ENCODE measurements at places on chromosomes 3 and 15.

DNA sequence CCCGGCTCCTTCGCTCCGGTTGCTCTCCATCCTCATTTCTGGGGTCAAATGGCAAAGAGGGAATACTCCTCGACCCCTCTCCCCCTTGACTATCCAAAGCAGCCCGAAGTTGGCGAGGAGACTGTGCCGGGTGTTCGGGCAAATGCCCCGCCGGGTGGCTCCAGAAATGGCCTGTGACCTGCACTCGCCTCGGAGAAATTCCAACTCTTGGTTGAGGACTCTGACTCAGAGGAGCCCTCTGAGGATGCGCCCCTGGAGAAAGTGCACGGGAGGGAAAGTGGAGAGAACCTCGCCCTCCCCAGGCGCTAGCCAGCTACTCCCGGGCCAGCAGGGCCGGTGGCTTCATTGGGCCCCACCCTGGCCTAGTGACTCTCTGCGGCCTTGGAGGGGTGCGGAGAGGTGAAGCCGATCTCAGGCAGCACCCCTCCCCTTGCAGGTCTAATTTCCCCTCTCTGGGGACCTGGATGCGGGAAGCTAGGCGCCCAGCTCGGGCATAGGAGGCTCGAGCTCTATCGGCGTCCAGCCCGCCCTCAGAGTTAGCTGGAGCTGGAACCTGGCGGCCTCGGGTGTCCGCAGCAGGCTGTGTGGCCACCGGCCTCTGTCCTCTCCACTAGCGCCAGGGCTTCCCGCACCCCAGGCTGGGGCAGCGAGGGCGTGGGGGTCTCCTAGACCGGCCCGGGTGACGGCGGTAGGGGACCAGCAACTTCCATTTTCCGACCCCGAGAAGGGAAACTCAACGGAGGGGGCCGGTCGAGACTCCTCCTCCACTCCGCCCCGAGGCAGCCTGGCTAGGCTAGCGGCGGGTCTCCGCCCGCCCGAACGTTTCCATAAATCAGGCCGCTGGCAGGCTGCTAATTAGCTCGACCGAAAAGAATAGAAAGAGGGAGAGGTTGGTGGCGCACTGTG lies 29.4 kb downstream of the NR2F2 start:
- ATAC-seq: no peak

DNA sequence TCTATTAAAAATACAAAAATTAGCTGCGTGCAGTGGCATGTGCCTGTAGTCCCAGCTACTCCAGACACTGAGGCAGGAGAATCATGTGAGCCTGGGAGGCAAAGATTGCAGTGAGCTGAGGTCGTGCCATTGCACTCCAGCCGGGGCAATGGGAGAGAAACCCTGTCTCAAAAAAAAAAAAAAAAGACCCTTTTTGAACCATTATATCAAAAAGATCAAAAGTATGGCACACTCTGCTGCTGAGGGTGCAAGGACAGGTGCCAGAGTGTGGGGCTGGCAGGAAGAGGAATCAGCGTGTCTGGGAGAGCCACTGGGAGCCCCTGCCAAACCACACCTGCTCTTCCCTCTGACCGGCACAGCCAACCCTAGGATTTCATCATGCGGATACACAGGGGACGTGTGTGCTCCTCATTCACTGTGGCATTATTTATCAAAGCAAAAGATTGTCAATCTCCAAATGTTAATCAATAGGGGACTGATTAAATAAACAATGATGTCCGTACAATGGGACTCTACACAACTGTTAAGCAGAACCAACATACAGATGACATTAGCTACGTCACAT lies 147.3 kb upstream of the TLE3 start:
- ATAC-seq: no peak

GRCh38 chr3:171088964-171089754 lies 62.6 kb upstream of the SLC2A2 start:
- peak; percentile 96 for ATAC-seq

- ATAC-seq: no peak
These were observed 5.9 kb upstream of the PPP1R2 start for GRCh38 chr3:195548987-195549386.

GRCh38 chr3:21790466-21790865 lies 39.5 kb upstream of the ZNF385D start:
- no peak for ATAC-seq

DNA sequence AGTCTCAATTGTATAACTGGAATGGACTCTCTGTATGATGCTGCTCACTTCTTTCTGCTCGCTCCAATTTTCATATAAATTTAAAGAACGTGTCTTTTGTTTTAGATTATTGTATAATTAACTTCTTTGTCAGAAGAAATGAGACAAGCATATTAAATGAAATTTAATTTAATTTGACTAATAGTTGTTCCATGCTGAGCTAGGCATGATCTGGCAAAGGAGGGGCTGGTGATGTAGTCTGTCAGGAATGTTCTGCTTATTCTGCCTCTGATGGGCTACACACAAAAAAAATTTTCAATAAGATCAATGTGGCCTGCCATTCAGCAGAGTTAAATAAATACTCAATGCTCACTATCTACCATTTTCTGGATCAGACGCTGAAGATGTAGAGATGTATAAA lies 208.4 kb upstream of the CD96 start:
- ATAC-seq: peak; percentile 38

GRCh38 chr3:52288674-52289073 lies 1.0 kb downstream of the GLYCTK start:
- no peak for ATAC-seq

GRCh38 chr3:108134555-108134880 lies 43.7 kb upstream of the CD47 start:
- ATAC-seq: no peak

- ATAC-seq: no peak
These were observed 8.0 kb upstream of the PXK start for GRCh38 chr3:58324391-58325390.

- no peak for ATAC-seq
These were observed 1020.2 kb downstream of the SQOR start for GRCh38 chr15:46654993-46655392.

- peak; percentile 95 for ATAC-seq
These were observed 47.0 kb upstream of the LRRFIP2 start for GRCh38 chr3:37221407-37221806.

DNA sequence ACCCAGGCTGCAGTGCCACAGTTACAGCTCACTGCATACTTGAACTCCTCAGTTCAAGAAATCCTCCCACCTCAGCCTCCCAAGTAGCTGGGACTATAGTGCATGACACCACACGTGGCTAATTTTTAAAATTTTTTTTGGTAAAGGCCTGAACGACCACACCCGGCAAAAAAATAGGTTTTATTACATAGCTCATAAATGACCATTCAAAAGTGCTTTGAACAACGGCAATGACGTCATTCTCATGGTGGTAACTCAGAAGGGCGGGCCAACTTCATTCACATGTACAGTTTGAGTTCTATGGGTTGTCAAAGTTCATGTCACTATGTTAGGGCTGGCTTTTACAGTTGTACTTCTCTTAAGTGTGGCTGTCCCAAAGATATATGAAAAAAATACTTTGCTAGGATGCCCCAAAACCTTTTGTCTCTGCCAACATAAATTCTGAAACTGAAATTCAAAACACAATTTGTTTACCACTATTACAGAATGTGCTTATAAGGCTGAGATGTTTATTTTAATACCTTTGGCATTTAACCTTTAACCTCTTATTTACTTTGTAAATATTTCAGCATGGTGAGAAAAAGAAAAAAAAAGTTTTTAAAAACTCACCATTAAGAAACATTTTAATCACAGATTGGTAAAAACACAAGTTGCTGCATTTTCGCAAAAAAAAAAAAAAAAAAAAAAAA lies 6.2 kb downstream of the MYO1E start:
- no peak for ATAC-seq

DNA sequence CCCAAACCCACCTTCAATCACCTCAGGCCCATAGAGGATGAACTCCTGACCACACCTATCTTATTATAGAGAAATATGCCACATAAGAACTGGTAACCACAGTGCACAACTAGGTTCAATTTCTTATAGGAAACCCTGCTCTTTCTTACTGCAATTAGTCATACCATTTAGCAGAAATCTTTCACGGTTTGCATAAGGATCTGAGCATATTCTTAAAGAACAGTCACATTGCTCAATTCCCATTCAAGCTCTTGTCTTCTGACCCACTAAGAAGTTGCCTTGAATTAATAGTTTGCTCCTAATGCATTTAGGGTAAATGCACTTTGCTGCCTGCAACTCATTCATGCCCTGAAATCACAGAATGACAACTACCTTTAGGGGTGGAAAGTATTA lies 9.2 kb downstream of the ERC2 start:
- no peak for ATAC-seq

DNA sequence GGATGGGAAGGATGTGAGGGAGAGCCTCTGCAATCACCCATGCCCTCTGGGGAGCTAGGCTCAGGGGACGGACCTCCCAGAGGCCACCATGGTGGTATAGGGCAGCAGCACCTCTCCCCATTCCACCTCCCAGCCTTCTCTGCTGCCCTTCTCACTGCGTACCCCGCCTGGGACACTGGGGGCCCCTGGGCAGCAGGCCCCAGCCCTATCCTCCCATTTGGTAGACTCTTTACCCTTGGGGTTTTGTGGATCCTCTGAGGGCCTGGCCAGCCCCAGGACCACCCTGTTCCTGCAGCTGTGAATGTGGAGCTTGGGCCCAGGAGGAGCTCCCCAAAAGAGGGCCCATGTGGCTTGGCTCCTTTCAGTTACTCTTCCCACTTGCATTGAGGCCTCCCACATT lies 131.9 kb downstream of the DNAJB8 start:
- ATAC-seq: no peak

- ATAC-seq: peak; percentile 59
These were observed 275.3 kb downstream of the UACA start for GRCh38 chr15:70488002-70488605.

Data from SK-N-SH treated with all-trans-retinoic acid at 6 μM for 48 hours (cell line).